ENCODE measurements at places on chromosomes 1 and 21. TPM values are rescaled to one million over a fixed set of nuclear protein-coding genes. Genes with fewer than 3 reads are reported as not detected.

The PRR9 gene
- not detected for polyA plus RNA-seq

The SYF2 gene
- 31.1 TPM for polyA plus RNA-seq

The ARPC5 gene
- 97.6 TPM for polyA plus RNA-seq

The VPS26C gene
- polyA plus RNA-seq = 34.8 TPM

- H3K27me3 ChIP-seq = no peaks in the 10 kb centered on the region
- H3K4me1 ChIP-seq = peaks cover 45% of the 10 kb centered on the region
- no peak overlapping the region for H3K4me3 ChIP-seq
- no peak for DNase-seq
- H3K36me3 ChIP-seq = peaks cover 8% of the 10 kb centered on the region
- H3K27ac ChIP-seq = no peak overlapping the region
These were observed 46.7 kb downstream of the GALNT2 start for GRCh38 chr1:230113593-230114236.

GRCh38 chr1:226967665-226968064 is 27.6 kb downstream of the COQ8A start:
- H3K4me3 ChIP-seq = no peak overlapping the region
- no peaks in the 10 kb centered on the region for H3K4me1 ChIP-seq
- H3K36me3 ChIP-seq = no peaks in the 10 kb centered on the region
- DNase-seq = no peak

The TARBP1 gene
- 46.1 TPM for polyA plus RNA-seq

- no peaks in the 10 kb centered on the region for H3K4me1 ChIP-seq
- no peak for DNase-seq
- no peak overlapping the region for H3K27ac ChIP-seq
- H3K36me3 ChIP-seq = peaks cover 3% of the 10 kb centered on the region
These were observed 78.9 kb upstream of the DMRTA2 start for GRCh38 chr1:50502147-50502546.

The GIPC2 gene
- polyA plus RNA-seq = not detected

- no peaks in the 10 kb centered on the region for H3K27me3 ChIP-seq
- DNase-seq = no peak
- H3K4me3 ChIP-seq = no peak overlapping the region
- no peak overlapping the region for H3K27ac ChIP-seq
- no peaks in the 10 kb centered on the region for H3K36me3 ChIP-seq
- peaks cover 7% of the 10 kb centered on the region for H3K4me1 ChIP-seq
These were observed 3.0 kb upstream of the SMPDL3B start for GRCh38 chr1:27931759-27932158.

DNA sequence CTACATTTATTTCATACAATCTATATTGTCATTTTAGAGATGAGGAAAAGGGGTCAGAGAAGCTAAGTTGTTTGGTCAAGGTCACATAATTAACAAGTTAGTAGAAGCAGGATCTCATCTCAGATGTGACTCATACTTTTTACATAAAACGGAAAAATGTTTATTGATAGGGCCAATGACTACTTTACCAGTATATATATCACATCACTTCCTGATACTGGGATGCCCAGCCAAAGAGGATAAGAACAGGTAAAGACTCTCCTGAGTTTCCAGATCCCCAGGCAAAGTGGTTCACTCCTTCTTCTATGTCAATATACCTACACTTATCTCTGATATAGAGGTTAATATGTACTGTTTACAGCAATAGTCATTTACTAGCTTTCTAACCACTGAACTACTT is 21.0 kb downstream of the YIPF1 start:
- H3K27ac ChIP-seq = no peak overlapping the region
- peaks cover 43% of the 10 kb centered on the region for H3K36me3 ChIP-seq
- no peak for DNase-seq

The PRAMEF25 gene
- not detected for polyA plus RNA-seq

GRCh38 chr21:28393279-28393678 is 599.4 kb downstream of the LTN1 start:
- H3K27ac ChIP-seq = no peak overlapping the region
- H3K4me3 ChIP-seq = no peak overlapping the region
- H3K36me3 ChIP-seq = no peaks in the 10 kb centered on the region
- DNase-seq = no peak
- H3K27me3 ChIP-seq = no peaks in the 10 kb centered on the region

The RAB7B gene
- polyA plus RNA-seq = 0.15 TPM

The CRYZL1 gene
- polyA plus RNA-seq = 45.9 TPM

The MX1 gene
- 1.6 TPM for polyA plus RNA-seq

DNA sequence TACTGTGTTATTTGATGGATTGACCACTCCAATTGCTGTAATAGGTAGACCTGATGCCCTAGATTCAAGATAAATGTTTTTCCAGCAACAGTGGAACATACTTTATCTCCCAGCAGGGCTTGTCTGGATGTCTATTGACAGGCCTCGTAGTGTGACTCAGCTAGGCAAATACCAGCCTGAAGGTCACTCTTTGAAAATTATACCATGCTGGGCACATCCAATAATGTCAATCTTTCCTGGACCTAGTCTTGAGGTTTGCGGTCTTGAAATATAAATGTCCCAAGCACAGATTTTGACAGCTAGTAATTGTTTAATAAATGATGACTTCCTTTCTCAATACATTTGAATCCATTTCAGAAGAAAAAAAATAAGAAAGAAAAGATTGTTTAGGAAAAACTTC is 1138.0 kb upstream of the TMPRSS15 start:
- no peaks in the 10 kb centered on the region for H3K36me3 ChIP-seq
- H3K4me1 ChIP-seq = no peaks in the 10 kb centered on the region
- no peak for DNase-seq
- H3K4me3 ChIP-seq = no peak overlapping the region
- no peaks in the 10 kb centered on the region for H3K27me3 ChIP-seq

The C2CD2 gene
- polyA plus RNA-seq = 15.0 TPM

GRCh38 chr1:200334661-200335256 is 75.1 kb downstream of the ZNF281 start:
- H3K27me3 ChIP-seq = no peaks in the 10 kb centered on the region
- DNase-seq = no peak
- H3K27ac ChIP-seq = no peak overlapping the region
- H3K4me1 ChIP-seq = no peaks in the 10 kb centered on the region
- no peaks in the 10 kb centered on the region for H3K36me3 ChIP-seq
- H3K4me3 ChIP-seq = no peak overlapping the region

GRCh38 chr1:25037174-25038074 is 107.3 kb upstream of the RUNX3 start:
- no peaks in the 10 kb centered on the region for H3K4me1 ChIP-seq
- peaks cover 28% of the 10 kb centered on the region for H3K27me3 ChIP-seq
- peak; percentile 78 for DNase-seq
- no peak overlapping the region for H3K27ac ChIP-seq

DNA sequence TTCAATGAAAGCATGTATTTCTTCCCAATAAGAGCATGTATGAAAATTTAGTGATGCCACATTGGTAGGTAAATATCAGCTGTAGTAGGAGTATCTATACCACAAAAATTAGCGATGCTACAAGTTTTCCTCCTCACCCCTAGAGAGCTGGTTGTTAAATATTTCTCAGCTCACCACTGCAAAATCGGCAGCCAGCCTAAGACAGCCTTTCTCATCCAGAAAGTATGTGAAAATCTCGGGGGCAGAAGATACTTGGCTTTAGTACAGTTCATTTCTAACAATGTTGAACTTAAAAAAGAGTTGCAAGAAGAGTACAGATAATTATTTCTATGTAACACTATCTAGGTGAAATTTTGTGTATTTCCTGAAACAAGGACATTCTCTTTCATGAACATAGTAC is 235.4 kb downstream of the TPR start:
- H3K4me1 ChIP-seq = peaks cover 3% of the 10 kb centered on the region
- peak overlapping the region; percentile 26 for H3K4me3 ChIP-seq
- peaks cover 34% of the 10 kb centered on the region for H3K36me3 ChIP-seq

GRCh38 chr1:181726320-181727012 is 243.1 kb downstream of the CACNA1E start:
- no peaks in the 10 kb centered on the region for H3K4me1 ChIP-seq
- H3K4me3 ChIP-seq = no peak overlapping the region
- no peaks in the 10 kb centered on the region for H3K27me3 ChIP-seq

DNA sequence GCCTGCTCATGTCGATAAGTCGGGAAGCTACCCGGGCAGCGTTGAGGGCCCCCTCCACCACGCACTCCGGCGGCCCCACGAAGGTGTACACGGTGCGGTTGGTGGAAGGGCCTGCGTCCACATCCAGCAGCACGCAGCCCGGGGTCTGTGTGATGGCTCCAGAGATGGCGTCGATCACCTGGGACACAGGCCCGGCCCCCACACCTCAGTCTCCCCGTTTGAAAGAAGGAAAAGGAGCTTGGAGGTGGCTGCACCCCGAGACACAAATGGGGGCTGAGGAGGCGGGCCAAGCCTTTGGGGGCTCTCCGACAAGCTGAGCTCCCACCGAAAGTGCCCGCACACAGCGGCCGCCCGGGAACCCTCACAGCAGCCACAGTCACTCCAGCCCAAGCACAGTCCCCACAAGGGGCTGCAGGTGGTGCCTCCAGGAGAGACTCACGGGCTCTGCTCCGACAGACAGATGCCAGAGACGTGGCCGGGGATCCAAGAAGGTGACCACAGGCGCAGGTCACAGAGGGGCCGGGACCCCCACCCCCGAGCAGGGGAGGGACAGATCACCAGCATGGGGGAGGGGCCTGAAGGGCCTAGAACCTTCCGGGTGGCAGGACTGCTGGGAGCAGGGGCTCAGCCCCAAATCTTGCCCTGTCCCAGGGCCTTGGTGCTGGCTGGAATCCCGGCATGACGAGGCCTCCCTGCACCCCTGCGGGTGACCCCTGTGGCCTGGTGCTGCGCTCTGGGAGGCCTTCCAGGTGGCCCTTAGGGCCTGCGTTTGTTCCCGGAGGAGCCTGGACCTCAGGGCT is 1.0 kb downstream of the FTCD start:
- no peak overlapping the region for H3K4me3 ChIP-seq
- H3K27ac ChIP-seq = no peak overlapping the region
- DNase-seq = no peak
- H3K4me1 ChIP-seq = no peaks in the 10 kb centered on the region

Data from SK-N-SH (cell line).